ENCODE measurements at places on chromosomes 7 and 10.

DNA sequence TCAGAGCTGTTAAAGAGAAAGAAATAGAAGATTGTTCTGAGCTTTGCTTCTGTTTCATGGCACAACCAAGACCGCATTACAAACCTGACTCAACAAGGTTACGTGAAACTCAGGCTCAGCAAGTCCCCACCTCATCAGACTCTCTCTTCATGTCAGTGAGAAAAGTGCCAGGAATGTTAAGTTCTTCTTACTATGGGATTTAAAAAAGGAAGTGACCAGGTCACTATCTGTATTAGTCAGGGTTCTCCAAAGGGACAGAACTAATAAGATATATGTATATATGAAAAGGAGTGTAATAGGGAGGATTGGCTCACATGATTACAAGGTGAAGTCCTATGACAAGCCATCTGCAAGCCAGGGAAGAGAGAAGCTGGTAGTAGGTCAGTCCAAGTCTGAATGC is 25.4 kb upstream of the PAPSS2 start:
- DNase-seq, result no peak

DNA sequence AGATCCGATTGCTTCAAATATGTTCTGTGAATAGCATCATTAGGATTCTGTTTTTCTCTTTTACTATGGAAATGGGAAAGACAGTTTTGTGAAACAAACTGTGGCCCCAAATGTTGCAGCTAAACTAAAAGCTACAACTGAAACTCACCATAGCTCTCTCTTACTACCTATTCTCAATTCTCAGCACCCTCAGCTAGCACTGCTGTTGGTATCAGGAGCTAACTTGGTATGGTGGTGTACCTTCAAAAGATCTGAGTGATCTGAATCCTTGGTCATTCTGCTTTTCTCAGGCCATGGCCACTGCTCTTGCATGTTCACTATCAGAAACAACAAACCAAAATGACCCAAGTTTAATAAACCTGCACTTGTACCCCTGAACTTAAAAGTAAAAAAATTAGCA is 1208.0 kb downstream of the SORCS1 start:
- no peak for DNase-seq

DNA sequence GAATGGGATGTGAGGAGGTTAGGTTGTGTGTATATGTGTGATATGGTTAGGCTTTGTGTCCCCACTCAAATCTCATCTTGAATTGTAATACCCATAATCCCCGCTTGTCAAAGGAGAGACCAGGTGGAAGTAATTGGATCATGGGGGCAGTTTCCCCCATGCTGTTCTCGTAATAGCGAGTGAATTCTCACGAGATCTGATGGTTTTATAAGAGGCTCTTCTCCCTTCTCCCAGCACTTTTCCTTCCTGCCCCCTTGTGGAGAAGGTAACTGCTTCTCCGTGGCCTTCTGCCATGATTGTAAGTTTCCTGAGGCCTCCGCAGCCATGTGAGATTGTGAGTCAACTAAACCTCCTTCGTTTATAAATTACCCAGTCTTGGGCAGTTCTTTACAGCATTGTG is 47.3 kb downstream of the NPVF start:
- DNase-seq, result no peak

GRCh38 chr7:129494041-129494440 is 8.3 kb upstream of the SMKR1 start:
- DNase-seq, result no peak

DNA sequence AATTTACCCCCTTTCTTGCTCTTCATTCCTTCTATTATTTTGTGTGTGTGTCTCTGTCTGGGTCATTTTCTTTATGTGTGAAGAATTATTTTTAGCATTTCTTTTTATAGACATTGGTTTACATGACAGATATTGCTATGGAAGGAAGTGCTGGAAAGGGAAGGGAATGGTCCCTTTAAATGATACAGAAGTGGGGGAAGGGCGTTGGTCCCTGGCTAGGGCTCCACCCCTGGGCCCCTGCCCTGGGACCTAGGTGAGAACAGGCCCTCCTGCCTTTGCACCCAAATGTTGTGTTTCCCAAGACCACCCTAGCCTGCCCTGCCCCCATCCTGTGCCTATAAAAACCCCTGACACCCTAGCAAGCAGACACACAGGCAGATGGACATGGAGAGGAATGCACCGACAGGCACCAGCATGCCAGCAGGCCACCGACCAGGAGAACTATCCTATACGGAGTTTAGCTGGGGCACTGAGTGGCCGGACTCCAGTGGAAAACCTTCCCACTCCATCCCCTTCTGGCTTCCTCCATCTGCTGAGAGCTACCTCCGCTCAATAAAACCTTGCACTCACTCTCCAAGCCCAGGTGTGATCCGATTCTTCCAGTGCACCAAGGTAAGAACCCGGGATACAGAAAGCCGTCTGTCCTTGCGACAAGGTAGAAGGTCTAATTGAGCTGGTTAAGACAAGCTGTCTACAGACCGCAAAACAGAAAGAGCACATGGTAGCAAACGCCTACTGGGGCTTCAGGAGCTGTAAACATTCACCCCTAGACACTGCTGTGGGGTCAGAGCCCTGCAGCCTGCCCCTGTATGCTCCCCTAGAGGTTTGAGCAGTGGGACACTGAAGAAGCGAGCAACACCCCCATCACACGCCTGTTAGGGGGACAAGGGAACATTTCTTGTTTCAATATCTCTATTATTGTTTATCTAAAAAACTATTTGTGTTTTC is 515.7 kb downstream of the SORCS1 start:
- no peak for DNase-seq

GRCh38 chr10:102802920-102803534 is 34.2 kb downstream of the CYP17A1 start:
- DNase-seq, result no peak

DNA sequence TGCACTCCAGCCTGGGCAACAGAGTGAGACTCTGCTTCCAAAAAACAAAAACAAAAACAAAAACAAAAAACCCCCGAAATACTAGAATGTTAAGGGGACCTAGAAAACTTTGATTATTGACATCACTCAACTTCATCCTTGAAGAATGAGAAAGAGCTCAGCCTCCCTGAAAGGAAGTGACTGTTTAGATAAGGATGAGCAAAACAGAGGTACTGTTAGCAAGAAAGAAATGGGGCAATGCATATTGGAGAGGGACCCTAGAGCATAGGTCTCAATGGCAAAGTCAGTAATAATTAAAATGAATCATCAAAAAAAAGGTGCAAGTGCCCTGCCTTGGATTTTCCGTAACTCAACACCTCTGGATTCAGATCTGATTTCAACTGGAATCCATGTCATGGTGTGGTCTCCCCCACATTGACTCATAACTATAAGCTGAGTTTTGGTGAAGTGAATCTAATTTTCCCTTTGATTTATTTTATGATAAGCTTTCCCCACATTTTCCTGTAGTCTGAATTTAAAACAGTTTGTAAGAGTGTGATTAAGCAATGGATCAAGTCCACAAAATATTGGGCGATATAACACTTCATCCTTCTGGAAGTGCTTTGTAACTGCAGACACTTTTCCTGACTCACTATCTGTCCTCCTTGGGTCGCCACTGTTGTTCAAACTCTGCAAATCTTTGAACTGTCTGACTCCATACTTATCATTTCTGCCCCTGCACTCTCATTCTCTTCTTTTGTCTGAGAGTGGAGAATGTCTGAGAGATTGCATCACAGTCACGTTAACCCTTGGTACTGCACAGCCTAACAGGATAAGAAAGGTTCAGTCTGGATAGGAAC is 224.8 kb upstream of the LYZL1 start:
- DNase-seq, result no peak

GRCh38 chr10:28403090-28403489 is 100.2 kb upstream of the MPP7 start:
- no peak for DNase-seq

DNA sequence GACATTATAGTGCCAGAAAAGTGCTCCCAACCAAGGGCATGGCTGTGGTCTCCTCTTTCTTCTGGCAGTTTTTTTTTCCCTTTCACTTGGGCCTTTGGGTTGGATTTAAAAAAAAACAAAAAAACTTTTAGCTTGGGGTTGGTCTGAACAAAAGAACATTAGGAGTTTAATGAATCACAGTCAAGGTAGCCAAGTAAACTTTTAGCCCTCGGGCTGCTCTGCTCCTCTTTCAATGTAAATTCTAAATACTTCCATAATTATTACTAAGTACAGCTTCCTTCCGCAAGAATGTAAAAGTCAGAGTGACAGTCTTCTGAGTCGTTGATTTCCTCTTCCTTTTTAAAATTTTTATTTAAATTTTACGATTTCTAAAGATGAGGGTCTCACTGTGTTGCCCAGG is 79.2 kb downstream of the NRF1 start:
- no peak for DNase-seq

DNA sequence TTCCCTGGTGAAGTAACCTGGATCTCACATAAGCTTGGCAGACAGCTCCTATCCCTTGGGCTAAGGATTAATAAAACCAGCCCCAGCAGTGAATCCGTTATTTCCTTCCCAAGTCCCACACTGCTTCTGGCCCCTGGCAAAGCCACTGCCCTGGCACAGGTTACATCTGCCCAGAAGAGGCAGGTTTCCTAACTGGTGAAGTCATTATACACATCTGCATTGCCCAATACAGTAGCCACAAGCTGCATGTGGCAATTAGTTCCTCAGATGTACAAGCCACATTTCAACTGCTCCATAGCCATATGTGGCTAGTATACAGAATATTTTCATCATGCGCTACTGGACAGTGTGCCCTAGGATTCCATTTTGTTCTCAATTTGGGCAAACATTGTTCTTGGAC is 273.0 kb downstream of the GRM8 start:
- DNase-seq, result no peak

- no peak for DNase-seq
Measured at GRCh38 chr7:152571068-152571467, 104.9 kb downstream of the XRCC2 start.

DNA sequence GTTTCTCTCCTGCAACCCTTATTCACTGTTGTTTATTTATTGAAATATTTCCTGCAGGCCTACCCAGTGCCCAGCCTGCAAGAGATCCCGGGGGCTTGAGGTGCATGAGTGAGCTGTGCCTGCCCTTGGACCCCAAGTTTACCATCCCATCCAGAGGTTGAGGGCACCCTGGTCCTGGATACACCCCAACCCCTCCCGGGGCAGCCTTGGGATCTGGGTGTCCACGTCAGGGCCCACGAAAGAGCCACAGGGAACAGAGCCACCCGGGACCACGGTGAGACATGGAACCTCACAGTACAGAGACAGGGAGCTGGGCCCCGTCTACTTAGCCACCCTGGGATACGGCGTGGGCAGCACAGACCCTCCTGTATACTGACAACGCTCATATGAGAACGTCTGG is 28.8 kb upstream of the PDGFA start:
- no peak for DNase-seq

DNA sequence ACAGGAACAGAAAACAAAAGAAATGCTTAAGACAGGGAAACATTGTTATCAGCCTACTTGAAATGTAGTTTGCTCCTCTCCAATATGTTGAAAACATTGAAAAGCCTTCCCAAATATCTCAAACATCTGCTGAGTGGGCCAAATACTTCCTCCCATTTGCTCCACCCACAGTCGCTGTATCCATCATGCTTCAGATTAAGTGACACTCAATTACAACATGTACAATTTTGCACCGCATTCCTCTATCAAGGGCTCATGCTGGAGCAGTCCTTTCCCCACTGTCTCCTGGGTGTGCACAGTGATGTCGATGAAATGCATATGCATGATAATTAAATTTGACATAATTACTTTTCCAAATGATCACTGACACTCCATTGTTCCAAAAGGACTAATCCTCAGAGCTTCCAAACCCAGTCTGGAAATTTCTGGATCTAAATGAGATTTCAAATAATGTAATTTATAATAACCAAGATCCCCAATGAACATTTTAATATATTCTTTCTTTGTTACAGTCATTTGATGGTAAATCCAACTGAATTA is 604.6 kb downstream of the GRID1 start:
- DNase-seq, result no peak

- DNase-seq, result no peak
Measured at GRCh38 chr10:93746844-93747284, 10.9 kb upstream of the LGI1 start.

- DNase-seq, result no peak
Measured at GRCh38 chr7:152579070-152579469, 96.9 kb downstream of the XRCC2 start.

DNA sequence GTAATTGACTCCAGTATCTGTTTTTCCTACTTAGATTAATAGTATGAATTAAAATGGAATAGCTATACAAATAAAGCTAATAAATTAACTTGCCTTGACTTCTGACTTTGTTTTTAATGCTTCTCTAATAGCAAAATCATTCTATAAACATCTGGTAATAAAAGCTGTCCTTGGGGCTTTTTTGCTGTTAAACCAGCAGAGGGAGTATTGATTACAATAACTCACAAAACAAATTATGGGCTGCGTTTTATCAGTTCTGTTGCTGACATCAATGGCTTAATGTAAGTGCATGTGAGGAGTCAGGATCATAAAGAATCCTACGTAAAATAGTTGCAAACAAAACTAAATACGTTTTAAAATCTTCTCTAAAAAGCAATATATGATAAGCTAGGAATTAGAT is 667.8 kb downstream of the PCDH15 start:
- DNase-seq, result no peak

DNA sequence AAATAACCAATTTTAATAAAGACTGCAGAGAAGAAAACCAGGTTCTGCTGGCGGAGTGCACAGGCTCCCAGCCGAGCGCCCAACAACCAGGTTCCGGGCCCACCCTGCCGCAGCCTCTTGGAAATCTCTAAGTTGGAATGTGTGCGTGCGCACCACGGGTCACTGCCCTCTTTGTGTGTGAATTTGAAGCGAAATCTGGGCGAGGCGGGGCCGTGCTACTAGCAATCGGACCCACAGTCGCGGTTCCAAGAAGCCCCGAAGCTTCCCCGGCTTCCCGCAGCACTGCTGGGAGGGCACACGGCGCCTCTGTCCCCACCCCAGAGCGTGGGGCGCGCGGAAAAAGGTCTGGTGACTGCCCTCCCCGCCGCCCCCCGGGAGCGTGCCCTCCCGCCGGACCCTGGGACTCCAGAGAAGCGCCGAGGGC is 666 bp upstream of the MAP3K8 start:
- DNase-seq, result peak; percentile 25

GRCh38 chr7:55546814-55547213 is 25.5 kb downstream of the VOPP1 start:
- no peak for DNase-seq

- no peak for DNase-seq
Measured at GRCh38 chr10:15748126-15748525, 28.4 kb upstream of the ITGA8 start.

DNA sequence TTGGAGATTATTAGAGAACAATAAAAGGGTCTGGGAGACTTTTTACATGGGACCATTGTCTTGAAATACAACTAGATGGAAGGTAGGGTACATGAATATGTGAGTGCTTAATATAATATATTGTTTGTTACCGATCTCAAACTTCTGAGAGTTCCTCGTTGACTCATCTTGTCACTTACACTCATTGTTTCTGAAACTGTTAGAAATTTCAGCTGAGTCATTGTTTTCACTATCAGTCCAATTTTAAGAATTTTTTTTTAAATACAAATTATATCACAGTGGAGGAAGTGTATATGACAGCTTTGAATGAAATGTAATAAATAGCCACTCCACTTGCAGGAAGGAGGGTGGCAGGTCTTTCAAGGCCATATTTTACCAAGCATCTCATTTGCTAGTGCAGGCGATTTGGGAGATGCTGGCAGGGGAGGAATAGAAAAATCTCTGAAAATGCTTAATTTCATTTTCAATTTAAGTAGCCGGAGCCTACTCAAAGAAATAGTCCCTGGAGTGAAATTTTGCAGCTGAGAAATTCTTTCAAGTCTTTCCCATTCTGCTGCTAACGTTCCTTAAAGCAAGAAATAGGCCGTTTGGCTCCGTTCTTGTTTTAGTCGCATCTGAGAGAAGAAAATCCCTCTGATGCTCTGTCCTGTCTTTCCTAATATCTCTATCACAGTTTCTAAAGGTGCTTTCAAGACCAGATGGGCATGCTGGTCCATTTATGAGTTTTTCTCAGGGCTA is 1404.2 kb upstream of the CELF2 start:
- no peak for DNase-seq

- no peak for DNase-seq
Measured at GRCh38 chr10:5895804-5896203, 5.8 kb downstream of the FBH1 start.
